NCI-H446 (cell line): ENCODE measurements at places on chromosomes 7 and 10.

GRCh38 chr7:148458263-148458662, 132.3 kb upstream of the C7orf33 start:
- DNase-seq: no peak

GRCh38 chr10:79196470-79197461, 128.0 kb downstream of the ZMIZ1 start:
- peak; percentile 44 for DNase-seq

DNA sequence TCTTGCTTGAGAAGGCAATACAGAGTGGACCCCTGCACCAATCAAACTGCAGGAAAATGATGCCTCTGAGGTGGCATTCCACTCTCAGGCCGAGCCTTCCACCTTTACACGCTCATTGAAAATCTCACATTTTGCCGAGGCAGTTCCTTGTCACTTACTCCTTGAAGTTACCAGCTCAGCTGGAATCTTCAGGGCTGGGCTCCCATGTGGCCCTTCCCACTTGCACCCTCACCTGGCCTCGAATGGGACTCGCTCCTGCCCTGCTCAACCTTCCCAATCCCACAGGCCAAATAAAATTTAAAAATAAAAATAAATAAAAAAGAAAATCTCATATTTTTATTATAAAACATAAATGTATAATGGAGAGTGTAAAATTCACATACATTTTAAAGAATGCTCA, 790.7 kb upstream of the COBL start:
- no peak for DNase-seq

DNA sequence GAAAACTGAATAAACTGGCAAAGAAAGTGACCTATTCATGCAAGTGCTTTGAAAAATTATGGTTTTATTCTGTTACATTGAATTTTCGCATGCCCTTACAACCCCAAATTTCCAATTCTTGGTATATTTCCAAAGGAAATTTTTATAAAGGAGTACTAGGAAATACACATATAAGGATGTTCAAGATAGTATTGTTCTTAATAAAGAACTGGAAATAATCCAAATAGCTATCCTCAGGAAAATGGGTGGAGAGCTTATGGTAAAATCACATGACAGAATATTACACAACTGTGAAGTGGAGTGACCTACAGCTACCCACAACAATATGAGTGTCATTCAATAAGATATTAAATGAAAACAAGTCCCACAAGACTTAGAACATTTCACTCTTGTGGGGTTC, 138.9 kb upstream of the BMPER start:
- DNase-seq: no peak

GRCh38 chr10:50508315-50509051, 115.3 kb downstream of the SGMS1 start:
- no peak for DNase-seq

DNA sequence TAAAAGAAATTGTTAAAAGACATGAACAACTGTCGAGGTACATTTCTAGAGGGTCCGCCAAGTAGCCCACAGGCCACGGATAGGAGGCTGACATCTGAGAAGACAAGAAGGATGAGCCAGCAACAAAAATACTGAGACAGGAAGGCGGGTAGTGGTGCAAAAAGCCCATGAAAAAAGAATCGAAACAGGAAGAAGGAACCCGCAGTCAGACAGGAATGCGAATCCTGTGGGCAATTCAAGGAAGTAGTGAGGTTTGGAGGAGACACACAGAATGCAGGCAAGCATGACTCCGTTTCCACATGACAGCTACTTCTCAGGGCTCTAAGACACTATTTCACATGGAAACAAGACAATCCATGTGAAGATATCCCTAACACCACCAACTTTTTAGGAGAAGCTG, 125.2 kb downstream of the DOCK4 start:
- DNase-seq: no peak

DNA sequence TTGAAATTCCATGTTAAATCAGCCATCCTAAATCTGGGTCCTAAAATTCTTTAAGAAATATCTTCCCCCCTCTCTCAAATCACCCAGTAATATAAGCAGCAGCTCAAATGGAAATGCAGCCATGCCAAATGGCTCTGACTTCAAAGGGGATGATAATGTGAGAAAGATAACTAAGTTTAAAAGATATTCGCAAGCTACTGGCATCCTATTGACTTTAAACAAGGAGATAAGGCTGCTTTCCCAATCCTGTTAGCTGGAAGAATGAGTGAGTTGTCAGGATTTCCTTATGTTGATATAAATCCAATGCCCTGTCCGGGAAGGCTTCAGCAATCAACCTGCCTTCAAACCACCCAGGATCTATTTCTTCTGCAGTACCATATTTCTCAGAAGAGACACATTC, 172.0 kb downstream of the FANK1 start:
- DNase-seq: no peak

GRCh38 chr10:128150561-128150960, 24.3 kb upstream of the MKI67 start:
- no peak for DNase-seq

GRCh38 chr7:73308074-73308664, 457 bp downstream of the NSUN5 start:
- DNase-seq: no peak

GRCh38 chr10:117896517-117896916, 150.2 kb downstream of the RAB11FIP2 start:
- DNase-seq: no peak

DNA sequence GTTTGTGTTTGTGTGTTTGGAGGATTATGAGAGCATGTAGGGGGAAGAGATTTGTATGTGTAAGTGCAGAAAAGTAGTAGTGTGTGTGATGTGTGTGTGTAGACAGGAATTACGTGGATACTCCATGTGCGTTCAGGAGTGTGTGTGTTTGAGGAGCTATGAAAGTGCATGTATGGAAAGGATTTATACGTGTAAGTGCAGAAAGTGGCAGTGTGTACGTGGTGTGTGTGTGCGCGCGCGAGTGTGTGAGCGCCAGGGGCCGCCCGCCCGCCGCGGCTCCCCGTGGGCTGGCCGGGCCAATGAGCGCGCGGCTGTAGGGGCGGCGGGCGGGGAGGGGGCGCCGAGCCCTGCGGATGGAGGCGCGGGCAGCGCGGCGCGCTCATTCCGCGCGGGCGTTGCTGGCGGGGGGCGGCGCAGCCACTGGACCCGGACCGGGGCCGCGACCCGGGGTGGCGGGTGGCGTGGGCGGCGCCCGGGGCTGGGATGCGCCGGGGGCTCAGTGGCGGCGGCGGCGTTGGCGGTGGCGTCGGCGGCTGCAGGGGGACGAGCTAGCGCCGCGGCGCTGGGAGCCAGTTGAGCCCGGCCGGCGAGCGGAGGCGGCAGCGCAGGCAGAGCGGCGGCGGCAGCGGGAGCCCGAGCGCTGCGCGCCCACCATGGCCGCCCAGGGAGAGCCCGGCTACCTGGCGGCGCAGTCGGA, at the start of gene BICC1:
TSS of gene BICC1 (plus strand) at position 382 of the 697 bp plus-strand sequence. CDS start at position 654, 272 bp downstream.
- no peak for DNase-seq
